ENCODE measurements at places on chromosomes 16 and 17.

DNA sequence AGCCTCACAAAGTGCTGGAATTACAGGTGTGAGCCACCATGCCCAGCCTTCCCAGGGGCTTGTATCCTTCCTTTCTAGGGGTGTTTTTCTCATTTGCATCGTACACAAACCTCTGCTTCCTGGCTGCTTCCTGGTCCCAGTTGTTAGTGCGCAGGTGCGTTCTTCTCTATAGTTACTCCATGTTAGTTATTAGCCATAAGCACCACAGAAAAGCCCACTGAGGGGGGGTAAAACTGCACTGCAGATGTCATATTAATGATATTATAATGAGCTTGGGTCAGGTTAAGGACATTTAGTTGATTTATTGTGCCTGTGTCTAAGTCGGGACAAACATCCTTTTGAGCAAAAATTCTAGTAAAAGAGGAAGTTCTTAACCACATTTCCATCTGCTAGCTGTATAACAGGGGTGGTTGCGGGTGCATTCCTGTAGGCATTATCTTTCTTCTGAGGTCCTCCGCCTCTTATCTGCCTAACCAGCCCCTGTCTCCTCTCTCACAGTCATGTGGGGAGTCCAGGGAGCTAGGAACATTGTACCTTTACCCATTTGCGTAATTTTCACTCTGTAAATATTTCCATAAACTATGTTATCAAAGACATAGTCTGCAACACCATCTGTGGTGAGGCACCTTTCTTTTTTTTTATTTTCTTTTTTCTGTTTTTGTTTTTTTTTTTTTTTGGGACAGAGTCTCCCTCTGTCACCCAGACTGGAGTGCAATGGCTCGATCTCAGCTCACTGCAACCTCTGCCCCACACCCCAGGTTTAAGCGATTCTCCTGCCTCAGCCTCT is 23.6 kb upstream of the ATF7IP2 start:
- DNase-seq: no peak

GRCh38 chr16:2465653-2466415 is 5.3 kb upstream of the NTN3 start:
- no peak for DNase-seq

GRCh38 chr16:17026600-17027242 is 444.0 kb downstream of the XYLT1 start:
- no peak for DNase-seq

DNA sequence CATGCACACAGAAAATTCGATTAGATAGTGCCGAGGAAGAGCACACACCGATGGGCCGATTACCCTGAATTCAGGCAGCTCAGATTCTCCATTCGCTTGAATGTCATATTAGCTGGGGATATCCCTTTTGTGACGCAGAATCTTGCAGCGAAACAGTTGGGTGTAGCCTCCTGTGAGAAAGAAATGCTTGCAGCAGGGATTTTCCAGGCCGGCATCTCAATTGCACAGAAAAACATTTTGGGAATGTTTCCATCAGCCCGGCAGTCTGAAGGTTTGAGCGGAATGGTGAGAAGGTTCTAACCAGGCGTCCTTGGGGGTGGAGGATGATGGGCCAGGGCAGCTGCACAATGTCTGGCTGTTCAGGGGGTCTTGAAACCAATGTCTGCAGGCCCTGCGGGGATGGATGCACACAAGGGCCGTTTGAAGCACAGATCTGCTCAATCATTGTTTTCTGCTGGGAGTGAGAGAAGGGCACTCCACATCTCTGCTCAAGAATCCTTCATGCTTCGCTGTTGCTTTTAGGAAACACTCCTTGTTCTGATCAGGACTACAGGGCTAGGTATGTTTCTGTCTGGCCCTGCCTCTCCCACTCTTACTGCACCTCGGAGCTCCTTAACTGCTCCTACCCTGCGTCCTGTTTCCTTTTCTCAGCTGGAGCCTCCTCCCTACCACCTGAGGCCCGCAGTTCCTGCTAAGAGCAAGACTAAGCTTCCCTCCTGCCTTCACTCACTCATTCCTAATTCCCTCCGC is 94.6 kb downstream of the CMIP start:
- DNase-seq: no peak

DNA sequence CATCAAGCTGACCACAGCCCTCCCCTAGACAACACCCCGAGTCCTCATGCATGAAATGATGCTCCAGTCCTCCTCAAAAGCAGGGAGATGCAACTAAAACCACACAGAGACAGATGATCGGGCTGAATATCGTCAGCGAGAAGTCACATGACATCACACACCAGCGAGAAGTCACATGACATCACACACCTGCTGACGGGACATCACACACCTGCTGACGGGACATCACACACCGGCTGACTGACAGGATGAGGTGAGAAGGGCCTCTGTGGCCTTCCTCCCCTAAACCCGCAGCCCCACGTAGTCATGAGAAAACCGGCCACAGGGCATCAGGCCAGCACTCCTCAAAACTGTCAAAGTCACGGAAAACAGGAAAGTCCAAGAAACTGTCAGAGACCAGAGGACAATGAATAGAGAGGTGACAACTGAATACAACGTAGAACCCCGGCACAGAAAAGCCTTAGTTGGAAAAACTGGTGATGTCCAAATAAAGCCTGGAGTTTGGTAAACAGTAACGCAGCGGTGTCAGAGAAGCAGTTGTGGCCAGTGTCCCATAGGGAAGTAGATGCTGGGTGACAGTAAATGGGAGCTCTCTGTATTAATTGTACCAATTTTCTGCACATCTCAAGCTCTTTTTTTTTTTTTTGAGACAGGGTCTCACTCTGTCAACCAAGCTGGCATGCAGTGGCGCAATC is 14.3 kb downstream of the LITAF start:
- DNase-seq: no peak

DNA sequence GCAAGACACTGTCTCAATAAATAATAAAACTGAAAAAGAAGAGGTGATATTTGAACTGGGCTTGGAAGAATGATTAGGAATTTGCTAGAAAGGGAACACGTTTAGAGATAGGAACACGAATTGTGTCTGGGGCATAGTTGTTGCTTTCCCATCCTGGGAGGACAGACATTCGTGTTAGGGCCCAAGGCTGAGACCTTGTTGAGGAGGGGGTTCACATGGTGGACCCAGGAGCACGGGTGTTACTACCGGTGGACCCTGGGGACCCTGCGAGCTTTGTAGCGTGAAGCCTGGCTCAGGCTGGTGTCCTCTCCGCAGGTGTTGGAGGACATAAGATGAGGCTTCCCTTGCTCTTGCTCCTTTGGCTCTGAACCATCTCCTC is 1.2 kb downstream of the ACSF3 start:
- no peak for DNase-seq

DNA sequence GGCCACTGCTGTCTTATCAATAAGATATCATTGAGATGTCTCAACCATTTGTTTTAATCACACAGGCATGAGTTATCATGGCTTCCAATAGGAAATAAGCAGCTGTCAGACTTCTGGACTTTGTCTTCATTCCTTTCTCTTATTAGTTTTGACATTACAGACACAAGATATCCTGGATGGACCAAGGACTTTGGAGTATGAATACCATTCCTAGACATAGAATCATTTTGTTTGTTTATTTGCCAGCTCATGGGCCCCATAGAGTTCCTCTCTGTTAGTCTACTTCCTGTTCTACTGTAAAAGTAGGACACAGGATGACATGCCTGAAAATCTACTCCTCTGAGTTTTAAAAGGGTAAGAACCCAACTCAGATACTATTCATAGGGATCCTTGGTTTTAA is 77.7 kb upstream of the KCNJ16 start:
- DNase-seq: no peak

GRCh38 chr16:69523566-69524305 is 42.0 kb upstream of the NFAT5 start:
- no peak for DNase-seq

DNA sequence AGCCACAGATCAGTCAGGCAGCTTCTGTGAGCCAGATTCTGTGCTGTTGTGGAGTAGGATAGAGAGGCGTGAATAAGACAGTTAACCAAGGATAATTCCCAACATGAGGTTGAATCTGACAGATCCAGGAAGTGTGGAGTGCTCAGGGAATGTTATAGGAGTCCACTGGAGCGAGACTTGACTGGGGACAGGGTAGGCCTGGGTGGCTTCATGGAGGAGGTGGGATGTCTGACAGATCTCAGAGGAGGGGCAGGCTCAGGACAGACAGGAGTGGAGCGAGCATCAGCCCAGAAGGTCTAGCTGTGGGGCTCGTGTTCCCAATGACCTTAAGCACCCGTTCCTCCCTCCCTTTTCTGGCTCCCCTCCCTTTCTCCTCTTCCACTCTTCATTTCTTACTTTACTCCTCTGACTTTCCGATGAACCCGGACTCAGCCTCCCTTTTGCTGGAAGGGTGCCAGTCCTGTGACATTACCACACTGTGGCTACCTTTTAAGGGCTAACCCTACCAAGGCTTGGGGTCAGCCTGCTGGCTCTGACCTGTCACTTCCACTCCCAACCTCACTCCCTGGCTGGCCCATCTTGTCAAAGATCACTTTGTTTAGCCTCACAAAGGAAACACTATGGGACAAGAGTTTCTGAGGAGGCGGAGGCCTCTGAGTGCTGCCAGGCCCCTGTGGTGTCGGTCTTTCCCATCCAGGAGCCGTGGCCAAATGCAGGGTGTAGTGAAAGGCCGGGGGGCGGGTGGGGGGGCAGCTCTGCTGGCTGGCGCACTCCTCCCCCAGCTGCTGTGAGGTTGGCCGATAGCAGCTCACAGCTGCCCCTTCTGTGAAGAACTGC is 28.5 kb upstream of the EFCAB13 start:
- DNase-seq: no peak

DNA sequence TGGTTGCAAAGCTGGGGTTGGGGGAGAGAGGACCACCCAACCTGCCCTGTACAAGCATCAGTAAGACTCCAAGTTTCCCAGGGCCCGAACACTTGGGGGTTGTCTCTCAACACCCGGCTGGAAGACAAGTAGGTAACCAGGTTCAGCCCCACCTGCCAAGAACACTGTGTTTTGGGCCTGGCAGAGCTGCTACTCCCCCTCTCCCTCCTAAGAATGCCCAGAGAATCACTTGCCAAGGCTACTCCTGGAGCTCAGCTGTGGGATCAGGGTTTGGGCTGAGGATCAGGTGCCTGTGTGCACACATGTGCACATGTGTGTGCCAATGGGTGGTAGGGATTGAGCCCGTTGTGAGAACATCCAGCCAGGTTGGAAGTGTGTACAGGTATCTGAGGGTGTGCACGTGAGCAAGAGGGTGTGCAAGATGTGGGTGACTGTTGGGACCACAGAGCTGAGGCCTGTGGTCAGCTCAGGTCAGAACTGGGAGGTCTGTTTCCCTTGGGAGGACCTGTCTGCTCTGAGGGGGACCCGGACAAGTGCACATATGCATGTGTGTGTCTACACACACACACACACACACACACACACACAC is 2.3 kb downstream of the HSD11B2 start:
- no peak for DNase-seq

DNA sequence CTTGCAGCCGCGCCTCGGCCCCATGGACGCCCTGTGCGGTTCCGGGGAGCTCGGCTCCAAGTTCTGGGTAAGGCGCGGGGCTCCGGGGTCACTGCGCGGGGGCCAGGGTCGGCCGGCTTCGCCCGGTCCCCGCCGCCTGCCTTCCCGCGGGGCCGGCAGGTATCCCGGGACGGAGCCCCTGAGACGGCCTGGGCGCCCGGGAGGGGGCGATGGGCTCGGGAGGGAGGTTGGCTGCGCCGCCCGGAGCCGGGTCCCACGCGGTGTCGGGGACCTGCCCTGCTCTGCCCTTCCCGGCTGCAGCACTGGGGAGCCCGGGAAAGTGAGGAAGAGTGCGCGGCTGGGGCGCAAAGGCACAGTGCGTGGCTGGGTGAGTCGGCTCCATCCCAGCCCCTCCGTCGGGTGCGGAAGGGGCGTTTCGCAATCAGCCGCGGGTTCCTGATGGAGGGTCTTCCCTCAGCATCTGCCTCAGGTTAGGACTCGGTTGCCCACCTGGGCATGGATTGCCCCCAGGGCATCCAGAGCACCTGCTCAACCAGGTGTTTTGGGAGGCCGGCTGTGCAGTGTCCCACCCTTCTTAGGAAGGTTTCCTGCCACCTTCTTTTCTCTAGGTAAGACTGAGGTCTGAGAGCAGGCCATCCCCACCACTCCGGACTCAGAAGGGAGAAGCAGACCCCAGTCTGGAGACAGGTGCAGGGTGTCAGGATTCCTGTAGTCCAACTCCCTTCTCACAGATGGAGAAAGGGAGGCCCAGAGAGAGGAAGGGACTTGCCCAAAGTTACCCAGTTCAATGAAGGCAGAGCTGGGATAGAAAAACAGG is 442 bp downstream of the ABCC3 start:
- no peak for DNase-seq

DNA sequence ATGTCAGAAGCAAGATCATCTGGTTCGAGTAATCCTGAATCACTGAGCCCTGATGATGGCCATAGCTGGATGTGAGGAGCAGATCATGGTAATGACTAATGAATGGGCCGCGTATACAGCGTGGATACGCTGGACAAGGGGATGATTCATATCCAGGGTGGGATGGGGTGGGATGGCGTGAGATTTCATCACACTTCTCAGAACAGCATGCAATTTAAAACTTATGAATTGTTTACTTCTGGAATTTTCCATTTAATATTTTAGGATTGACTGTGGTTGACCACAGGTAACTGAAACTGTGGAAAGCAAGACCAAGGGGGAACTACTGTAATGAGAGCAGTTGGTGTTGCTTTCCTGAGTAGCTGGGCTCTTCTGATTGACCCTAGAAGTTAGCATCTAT is 225.5 kb downstream of the STX8 start:
- DNase-seq: no peak

DNA sequence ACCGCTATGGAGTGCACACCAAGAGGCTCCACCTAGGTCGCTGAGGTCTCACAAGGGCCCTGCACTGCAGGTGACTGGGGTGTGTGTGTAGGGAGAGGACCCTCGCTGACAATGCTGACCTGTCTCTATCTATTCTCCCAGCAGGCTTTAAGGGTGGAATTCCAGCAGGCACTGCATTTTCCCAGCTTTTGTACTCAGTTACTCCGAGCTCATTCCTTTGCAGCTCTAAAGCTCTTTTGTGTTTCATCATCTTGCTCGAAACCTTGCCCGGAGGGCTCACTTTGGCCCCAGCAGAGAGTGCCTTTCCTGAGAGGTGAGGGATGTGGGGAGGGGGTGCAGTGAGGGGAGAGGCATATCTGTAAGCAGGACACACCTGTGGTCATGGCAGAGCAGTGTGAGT is 39.3 kb downstream of the SMPD3 start:
- DNase-seq: no peak

DNA sequence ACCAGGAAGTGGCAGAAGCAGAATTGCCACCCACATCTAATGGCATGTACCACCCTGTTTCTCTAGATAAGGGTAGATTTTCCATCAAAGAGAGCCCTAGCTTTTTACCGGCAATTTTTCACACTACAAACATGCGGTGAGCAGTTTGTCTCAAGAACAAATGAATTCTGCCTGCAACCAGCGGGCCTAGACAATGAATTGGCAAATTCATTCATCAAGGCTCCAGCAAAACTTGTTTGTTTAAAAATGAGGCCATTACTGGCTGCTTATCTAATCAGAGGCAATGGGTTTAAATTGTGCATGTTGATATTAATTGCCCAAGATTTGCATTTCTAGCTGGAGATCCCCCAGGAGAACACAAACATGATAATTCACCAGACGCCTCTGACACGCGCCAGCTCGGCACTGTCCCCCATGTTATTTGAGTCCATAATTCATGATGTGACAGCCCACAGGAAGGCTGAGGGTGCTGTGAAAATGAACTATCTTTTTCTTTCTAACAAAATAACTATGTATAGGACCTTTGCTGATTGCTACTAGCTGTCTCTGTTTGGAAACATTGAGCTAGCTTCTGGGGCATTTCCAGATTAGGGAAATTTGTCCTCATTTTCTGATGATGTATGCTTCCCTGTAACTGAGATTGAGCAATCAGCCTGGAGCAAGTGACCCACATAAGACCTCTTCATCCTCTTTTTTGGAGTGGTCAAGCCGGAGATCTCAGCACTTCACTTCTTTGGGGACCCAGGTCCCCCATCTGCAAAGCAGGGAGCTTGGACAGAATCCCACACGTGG is 80.8 kb downstream of the CNGB1 start:
- DNase-seq: no peak

Measured in esophagus squamous epithelium (tissue), 5 donors.